Mesenteric fat pad (tissue), 1 donor: ENCODE measurements at places on chromosomes 4 and X. TPM values are rescaled to one million over a fixed set of nuclear protein-coding genes. Genes with fewer than 3 reads are reported as not detected.

Gene EFNB1
- 78.9 TPM for total RNA-seq

Gene CD38
- total RNA-seq: 30.4 TPM

Gene STATH
- total RNA-seq: not detected

DNA sequence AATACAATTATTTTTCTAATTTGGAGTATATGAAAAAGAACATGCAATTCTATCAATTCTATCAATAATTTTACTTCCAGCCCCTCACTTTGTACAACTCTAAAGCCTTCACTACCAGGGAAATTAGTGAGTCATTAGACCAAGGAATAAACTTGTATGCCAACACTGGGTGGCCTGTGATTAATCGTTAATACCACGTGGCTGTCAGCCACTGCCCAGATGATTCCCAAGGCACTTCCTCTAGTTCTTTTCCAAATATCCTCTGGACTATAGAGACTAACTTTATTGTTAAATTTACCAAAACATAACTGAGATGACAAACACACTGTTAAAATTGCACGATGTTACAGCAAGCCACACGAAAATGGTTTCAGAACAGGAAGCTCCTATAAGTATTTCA is 45.7 kb downstream of the MID1 start:
- no peak for DNase-seq

- DNase-seq: no peak
Measured at GRCh38 chr4:63831590-63832155, 577.6 kb downstream of the TECRL start.

- no peak for DNase-seq
Measured at GRCh38 chr4:171242831-171243230, 570.4 kb upstream of the GALNTL6 start.

- no peak for DNase-seq
Measured at GRCh38 chrX:30863974-30864373, 25.1 kb downstream of the TAB3 start.

- no peak for DNase-seq
Measured at GRCh38 chr4:4462970-4463369, 76.1 kb downstream of the NSG1 start.

DNA sequence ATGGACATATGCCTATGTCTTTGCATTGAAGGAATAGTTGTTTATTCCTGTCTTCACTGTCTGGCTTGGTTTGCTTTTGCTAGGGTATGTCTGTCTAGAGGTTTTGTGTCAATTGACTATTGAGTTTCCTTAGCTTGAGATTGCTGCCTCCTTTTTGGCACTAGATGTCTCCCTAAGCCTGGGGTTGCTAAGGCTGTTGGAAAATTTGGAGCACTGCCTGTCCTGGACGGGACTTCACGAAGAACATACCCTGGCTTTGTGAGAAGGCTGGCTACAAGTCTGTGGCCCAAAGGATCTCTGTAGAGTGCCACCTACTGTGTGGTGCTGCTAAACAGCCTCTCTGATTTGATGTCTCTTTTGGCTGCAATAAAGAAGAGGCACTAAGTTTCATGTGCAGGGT is 183.8 kb upstream of the NUDT10 start:
- DNase-seq: no peak

DNA sequence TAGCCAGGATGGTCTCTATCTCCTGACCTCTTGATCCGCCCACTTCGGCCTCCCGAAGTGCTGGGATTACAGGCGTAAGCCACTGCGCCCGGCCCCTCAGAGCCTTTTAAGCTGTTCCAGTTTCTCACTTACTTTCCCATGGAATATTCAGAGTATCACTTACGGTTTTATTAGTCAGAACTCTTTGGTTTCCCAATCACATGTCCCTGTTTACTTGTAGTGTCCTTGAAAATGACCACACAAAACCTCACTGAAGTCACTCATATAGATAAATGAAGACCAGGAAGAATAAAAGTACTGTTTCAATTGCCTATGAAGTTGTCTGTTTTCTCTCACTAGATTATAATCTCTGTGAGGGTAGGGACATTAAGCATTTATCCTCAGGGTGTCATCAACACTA is 217.2 kb upstream of the HCCS start:
- no peak for DNase-seq

GRCh38 chr4:107850438-107850837 is 25.7 kb downstream of the SGMS2 start:
- no peak for DNase-seq

- DNase-seq: no peak
Measured at GRCh38 chr4:151408380-151408629, 671 bp upstream of the FHIP1A start.

- no peak for DNase-seq
Measured at GRCh38 chr4:86307432-86307831, 52.4 kb downstream of the MAPK10 start.

GRCh38 chr4:147332091-147332490 is 148.8 kb upstream of the EDNRA start:
- DNase-seq: no peak
